ENCODE measurements at places on chromosomes 1 and 21. TPM values are rescaled to one million over a fixed set of nuclear protein-coding genes. Genes with fewer than 3 reads are reported as not detected.

GRCh38 chr1:78370779-78371482 lies 119.8 kb upstream of the PTGFR start:
- no peak for DNase-seq

DNA sequence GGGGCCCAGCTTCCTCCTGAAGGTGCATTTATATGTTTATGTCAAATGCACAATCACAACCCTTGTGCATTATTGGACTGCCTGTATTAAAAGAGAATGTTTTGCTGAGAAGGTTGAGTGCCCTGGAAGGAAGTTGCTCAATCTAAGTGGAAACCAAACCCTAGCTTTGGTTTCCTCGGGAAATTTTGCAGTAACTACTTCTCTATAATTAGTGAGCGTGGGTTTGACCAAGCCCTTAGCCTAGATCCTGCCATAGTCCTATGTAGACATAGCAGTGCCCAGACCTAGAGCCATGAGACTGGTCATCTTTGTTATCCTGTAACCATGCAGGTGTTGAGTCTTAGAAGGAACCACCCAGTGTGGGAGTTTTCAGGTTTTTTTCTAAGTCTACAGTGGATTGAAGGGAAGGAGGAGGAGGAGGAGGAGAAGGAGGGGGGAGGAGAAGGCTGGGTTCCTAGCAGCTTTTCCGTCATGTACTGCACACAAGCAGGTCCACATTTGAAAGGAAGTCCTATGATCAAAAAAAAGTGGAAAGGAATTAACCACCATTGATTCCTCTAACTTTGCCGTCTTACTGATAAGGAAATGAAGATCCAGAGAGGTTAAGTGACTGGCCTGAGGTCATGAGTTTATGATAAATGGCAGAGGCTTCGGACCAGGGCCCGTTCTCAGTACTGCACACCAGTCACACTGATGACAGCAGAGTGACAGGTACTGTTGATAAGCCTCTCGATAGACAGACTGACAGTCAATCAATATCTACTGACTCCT lies 72.2 kb upstream of the LYST start:
- DNase-seq = no peak

- no peak for DNase-seq
Observed at GRCh38 chr1:208475951-208476845, 232.0 kb upstream of the PLXNA2 start.

DNA sequence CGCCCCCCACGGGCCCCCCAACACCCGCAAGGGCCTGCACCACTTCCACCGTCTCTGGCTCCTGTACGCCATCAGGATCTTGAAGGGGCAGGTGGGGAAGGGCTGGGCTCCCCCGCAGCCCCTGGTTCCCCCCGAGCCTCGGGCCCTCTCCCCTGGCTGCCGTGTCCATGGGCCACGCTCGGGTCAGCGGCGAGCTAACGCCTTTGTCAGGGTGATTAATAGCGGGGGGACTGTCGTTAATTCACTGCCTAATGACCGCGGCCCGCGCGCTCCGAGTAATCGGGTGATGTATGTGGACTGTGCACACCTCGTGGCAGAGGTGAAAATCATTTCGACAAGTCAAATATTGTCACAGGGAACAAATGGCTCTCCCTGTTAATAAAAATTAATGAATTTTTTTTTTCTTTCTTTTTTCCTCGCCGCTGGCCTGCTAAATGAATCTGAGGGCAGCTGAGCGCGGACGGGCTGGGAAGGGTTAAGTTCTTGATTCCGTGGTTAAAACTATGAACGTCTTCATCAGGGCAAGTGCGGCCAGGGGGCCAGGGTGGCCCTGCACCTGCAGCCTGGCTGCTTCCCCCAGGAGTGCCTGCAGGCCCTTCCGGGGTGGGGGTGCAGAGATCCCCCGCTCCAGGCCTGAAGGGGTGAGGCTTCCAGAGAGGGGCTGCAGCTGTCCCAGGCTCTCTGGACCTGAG lies 100.8 kb downstream of the PRDM16 start:
- no peak for DNase-seq

Gene KLHDC8A
- 0.97 TPM for total RNA-seq

GRCh38 chr1:205748403-205749233 lies 1.4 kb downstream of the NUCKS1 start:
- DNase-seq = peak; percentile 79

DNA sequence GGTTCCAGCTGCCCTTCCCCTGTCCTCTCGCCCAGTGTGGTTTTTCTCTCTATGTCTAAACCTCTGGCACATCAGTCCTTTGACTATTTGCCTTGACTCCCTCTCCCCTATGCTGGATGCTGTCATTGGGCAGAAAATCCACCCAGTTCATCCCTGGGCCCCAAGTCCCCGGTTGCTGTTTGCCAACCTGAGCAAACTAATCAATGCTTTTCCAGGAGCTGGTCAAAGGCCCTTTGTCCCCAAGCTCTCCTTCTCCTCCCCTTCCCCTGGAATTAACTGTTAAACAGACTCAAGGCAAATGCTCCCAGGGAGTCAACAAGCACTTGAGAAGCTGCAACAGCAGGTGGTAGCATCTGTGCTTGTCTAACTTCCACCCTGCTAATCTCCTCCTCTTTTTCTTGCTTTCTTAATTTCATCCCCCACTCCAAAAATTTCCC lies 102.7 kb downstream of the LMX1A start:
- DNase-seq = no peak

- DNase-seq = no peak
Observed at GRCh38 chr1:68959461-68960030, 462.7 kb upstream of the DEPDC1 start.

DNA sequence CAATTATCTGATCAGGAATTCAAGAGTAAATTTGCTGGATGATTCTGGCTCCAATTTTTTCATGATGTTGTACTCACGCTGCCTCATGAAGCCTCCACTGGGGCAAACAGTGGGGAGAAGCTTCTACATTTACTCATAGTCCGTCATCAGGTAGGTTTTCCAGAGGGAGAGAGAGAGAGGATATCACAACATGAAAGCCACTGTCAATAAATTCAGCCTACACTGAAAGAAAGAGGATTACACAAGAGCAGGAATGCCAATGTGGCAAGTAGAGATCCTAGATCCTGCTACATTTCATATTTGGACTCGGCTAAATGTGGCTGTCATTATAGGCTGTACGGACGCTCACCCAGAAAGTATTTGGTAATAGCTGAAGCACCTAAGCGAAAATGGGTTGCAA lies 819.9 kb downstream of the BRINP3 start:
- no peak for DNase-seq

DNA sequence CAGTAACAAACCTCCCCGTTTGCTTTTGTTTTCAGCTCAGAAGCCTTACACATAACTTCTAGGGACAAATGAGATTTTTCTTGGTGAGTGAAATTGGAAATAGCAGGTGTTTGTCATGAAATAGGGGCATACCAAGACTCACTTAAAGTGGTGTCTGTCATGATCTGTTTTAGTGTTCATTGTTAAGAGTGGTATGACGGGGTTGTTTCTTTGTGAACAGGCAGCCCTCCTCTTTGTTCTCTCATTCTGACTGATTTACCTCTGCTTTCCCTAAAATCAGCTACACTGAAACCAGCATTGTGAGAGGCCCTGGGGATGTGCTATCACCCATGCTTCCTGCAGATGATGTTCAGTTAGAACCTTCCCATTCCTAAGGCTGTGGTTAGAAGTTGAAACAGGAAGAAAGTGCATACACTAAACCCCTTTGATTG lies 2.5 kb upstream of the ERO1B start:
- DNase-seq = no peak

GRCh38 chr1:155176544-155177071 lies 3.0 kb downstream of the TRIM46 start:
- peak; percentile 88 for DNase-seq

DNA sequence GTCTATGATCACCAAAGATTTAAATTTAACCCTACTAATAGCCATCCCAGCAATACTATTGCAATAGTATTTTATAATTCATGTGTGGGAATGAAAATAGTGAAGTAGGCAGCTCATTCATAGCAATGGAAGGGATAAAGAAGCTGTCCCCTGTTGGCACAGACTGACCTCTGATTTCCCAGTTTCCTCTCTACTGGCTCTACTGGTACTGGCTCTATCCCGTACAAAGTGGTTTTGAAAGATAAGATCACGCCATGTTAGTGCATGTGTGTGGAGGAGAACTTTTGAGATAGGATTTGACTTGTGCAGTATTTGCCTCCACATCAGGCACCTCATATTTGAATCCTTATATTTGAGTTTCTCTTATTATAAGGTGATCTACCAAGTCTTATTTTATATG lies 227.3 kb upstream of the ADGRL2 start:
- DNase-seq = no peak
